ENCODE measurements at places on chromosomes 4 and X.

DNA sequence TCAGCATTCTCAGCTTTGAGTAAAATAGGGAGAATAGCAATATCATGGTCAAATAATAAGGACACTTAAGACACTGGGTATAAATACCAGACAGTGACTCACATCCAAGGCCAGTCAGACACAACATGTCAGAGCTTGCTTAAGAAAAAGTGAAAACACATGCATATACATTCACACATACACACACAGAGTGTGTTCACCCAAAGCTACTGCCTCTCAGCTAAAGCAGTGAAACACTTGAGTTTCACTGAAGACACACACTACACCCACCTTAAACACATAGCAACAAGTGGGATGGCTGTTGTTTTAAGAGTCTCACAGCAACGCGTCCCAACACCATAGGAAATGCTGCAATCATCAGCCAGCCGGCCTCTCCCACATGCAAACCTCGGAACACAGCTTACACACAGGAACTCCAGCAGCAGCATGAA, 14.4 kb downstream of the SHROOM4 start:
- H3K36me3 ChIP-seq = no peaks in the 10 kb centered on the region
- H3K27ac ChIP-seq = peak overlapping the region; percentile 45
- H3K27me3 ChIP-seq = no peaks in the 10 kb centered on the region
- no peak overlapping the region for H3K4me3 ChIP-seq

- H3K4me3 ChIP-seq = peak overlapping the region; percentile 96
- H3K4me1 ChIP-seq = peaks cover 48% of the 10 kb centered on the region
- peak overlapping the region; percentile 92 for H3K27ac ChIP-seq
- no peaks in the 10 kb centered on the region for H3K36me3 ChIP-seq
- DNase-seq = peak; percentile 69
Measured at GRCh38 chr4:932713-933070, 432 bp downstream of the TMEM175 start.

- H3K4me3 ChIP-seq = no peak overlapping the region
- no peak overlapping the region for H3K27ac ChIP-seq
- H3K4me1 ChIP-seq = no peaks in the 10 kb centered on the region
- no peak for DNase-seq
- no peaks in the 10 kb centered on the region for H3K36me3 ChIP-seq
Measured at GRCh38 chrX:68570598-68570997, 71.7 kb downstream of the YIPF6 start.

GRCh38 chrX:111168314-111168713, 72.3 kb downstream of the PAK3 start:
- no peaks in the 10 kb centered on the region for H3K36me3 ChIP-seq
- no peaks in the 10 kb centered on the region for H3K4me1 ChIP-seq
- no peak for DNase-seq
- no peak overlapping the region for H3K4me3 ChIP-seq
- H3K27ac ChIP-seq = no peak overlapping the region

DNA sequence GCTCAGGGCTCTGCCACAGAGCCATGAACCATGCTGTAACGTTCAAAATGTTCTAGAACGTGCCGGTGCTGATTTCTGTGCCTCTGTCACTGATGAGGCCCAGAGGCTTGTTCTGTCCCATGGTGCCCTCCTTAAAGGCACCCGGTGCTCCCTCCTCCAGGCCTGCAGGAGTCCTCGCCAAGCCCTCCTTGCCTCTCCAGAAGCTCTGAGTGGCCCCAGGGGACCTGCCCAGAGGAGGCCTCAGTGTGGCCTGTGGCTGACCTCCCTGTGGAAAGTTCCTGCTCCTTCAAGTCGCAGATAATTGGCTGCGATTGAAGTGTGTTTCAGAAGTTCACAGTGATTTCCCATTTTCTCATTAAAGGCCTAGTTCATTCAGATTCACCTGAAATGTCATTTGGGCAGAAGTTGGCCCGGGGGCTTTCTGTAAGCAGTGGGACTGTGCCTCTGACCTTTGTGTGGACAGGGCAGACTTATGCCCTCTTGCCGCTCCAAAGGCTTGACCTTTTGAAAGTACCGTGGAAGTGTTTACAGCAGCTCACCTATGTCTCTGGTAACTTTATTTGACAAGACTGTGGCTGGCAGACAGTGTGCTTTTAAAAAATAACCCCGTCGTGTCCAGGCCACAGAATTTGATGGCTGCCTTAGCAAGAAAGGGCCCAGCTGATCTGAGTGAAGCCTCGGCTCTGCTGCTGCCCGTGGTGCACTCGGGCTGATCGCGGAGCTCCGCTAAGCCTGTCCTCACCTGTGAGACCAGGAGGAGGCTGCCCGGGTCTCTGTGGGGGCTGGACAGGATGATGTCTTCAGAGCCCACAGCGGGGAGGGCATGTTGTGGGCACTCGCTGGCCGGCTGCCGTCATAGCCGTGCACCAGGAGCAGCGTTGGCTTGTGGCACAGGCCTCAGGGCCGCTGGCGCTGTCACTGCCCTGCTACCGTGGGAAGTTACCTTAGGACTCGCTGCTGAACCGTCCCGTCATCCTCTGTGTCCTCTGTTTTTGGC, 25.3 kb downstream of the TRMT44 start:
- no peak for DNase-seq
- H3K4me1 ChIP-seq = peaks cover 4% of the 10 kb centered on the region
- H3K27me3 ChIP-seq = no peaks in the 10 kb centered on the region
- no peak overlapping the region for H3K4me3 ChIP-seq
- no peak overlapping the region for H3K27ac ChIP-seq

DNA sequence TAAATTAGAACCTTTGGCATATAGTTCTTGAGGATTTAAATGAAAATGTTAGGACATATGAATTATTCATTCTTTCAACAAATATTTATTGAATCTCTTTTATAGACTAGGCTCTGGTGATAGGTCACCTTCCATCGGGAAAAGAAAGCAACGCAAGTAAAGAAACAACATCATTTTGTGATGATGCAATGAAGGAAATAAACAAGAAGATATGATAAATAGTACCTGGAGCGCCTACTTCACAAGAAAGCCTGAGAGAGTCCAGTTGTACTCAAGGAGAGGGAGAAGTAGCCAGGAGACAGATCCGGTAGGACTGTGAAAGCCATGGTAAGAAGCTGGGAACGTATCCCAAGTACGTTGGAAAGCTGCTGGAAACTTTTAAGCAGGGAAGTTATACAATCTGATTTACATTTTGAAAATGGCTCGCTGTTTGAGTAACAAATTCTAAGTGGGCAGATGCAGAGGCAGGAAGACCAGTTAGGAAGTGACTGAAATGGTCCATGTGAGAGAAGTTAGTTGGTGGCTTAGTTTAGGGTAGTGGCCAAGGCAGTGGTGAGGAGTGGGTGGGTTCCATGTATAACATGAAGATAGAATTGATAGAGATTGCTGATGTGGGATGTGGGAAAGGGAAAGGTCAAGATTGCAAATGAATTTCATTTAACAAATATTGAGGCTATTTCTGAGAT, 17.7 kb upstream of the CPE start:
- H3K36me3 ChIP-seq = no peaks in the 10 kb centered on the region
- H3K27me3 ChIP-seq = no peaks in the 10 kb centered on the region
- no peak overlapping the region for H3K4me3 ChIP-seq
- no peak for DNase-seq
- no peak overlapping the region for H3K27ac ChIP-seq

- H3K4me1 ChIP-seq = no peaks in the 10 kb centered on the region
- DNase-seq = no peak
- no peaks in the 10 kb centered on the region for H3K27me3 ChIP-seq
- H3K36me3 ChIP-seq = no peaks in the 10 kb centered on the region
Measured at GRCh38 chr4:96352051-96352517, 512.2 kb downstream of the PDHA2 start.

All from suprapubic skin (tissue), 4 donors.